ENCODE measurements at places on chromosomes 2 and 18.

GRCh38 chr2:156719036-156719435 lies 282.9 kb downstream of the GPD2 start:
- no peak for DNase-seq

GRCh38 chr2:229064749-229065148 lies 206.3 kb downstream of the PID1 start:
- no peak for DNase-seq

DNA sequence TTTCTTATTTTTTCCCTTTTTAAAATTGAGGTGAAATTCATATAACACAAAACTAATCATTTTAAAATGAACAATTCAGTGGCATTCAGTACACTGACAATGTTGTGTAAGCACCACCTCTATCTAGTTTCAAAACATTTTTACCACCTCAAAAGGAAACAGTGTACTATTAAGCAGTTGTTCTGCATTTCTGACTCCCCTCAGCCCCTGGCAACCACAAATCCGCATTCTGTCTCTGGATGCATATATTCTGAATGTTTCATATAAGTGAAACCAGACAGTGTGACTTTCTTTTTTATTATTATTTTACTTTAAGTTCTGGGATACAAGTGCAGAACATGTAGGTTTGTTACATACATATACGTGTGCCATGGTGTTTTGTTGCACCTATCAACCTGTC lies 19.2 kb upstream of the TANK start:
- DNase-seq: no peak

- DNase-seq: no peak
Measured at GRCh38 chr18:45090526-45091140, 409.9 kb downstream of the SETBP1 start.

GRCh38 chr2:101983486-101983885 lies 8.3 kb upstream of the IL1R2 start:
- no peak for DNase-seq

GRCh38 chr2:134999521-134999920 lies 47.7 kb downstream of the MAP3K19 start:
- no peak for DNase-seq

DNA sequence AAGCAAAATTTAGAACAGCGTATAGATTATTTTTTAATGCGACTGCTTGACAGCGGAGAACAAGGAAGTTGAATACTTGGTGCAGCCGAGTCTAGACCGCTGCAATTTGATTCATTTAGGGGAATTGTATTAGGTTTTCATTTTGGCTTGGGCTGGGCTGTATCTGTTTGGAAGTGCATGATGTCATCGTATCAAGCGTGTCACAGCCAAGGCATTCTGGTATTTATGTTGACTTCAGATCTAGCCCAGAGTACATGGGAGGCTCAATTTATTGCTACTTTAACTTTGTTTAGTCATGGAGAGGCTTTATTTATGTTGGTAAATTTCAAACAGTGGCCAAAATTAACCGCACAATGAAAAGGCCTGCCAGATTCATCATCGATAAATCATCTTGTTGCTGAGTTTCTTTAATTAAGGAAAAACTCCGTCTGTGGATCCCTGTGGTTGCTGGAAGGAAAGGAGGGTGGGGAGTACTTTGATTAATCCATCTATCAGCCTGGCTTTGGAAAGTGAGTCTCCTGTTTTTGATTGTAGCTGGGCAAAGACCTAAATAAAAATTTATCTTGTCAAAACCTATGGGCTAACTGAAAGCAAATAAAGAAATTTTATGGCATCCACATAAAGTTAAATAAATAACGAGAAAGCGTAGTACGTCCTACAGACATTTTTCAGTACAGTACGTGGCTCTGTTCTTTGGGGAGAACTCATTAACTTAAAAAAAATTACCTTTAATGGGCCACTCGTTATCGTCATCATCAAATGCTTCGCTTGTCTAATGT lies 230.4 kb upstream of the SPRED2 start:
- DNase-seq: peak; percentile 100

DNA sequence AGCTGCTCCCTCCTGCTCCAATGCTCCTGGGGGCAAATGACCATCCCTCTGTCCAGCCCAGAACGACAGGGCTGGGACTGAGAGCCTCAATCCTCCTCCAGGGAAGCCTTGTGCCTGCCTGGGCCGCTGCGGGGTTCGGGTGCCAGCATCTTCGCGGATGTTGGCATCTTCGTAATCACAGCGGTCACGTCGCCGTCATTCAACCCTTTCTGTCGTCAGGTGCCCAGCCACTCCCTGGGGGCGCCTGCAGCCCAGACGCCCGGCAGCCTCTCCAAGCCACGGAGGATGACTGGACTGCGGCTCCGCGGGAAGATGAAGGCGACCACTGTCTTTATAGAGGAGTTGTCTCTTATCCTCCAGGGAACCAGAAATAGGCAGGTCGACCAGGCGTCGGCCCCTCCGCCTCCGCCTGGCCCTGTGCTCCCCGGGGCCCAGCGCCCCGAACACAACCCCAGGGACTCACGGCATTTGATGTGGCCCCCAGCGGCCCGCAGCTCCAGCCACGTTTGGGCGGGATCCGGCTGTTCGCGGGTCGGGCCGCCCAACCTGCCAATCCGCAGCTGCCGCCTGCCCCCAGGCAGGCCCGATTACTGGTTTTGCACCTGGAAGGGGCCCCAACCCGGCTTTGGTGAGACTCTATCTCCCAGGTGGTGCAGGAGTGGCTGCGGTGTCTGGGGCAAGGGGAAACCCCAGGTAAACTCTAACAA lies 113.9 kb downstream of the THNSL2 start:
- no peak for DNase-seq

- no peak for DNase-seq
Measured at GRCh38 chr18:6009756-6010155, 114.4 kb upstream of the TMEM200C start.

GRCh38 chr18:9855681-9856080 lies 30.1 kb upstream of the TXNDC2 start:
- no peak for DNase-seq

- DNase-seq: no peak
Measured at GRCh38 chr18:14935210-14935609, 187.2 kb downstream of the ANKRD30B start.

DNA sequence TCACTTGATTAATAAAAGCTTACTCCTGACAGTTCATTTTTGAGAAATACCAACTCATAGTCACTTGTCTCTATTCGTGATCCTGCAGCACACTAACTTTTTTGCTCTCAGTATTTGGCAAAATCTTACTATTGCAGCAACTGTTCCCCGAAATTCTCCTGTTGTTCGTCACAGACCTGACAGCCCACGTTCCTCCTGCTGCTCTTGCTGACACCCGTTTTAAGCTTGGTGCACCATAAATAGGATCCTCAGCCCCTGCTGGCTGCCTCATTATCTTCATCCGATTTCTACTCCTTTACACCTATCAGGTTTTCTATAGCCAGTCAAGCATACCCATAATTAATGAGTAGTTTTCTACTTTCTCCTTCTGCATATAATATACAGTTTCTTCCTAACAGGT lies 368.8 kb downstream of the PLCL1 start:
- DNase-seq: no peak

GRCh38 chr2:227783404-227784138 lies 30.1 kb upstream of the CCL20 start:
- no peak for DNase-seq

GRCh38 chr2:123468071-123468470 lies 557.0 kb upstream of the CNTNAP5 start:
- DNase-seq: no peak

- no peak for DNase-seq
Measured at GRCh38 chr2:27313882-27314645, 5.8 kb upstream of the UCN start.

- DNase-seq: no peak
Measured at GRCh38 chr2:217182926-217183325, 323.1 kb upstream of the TNP1 start.

DNA sequence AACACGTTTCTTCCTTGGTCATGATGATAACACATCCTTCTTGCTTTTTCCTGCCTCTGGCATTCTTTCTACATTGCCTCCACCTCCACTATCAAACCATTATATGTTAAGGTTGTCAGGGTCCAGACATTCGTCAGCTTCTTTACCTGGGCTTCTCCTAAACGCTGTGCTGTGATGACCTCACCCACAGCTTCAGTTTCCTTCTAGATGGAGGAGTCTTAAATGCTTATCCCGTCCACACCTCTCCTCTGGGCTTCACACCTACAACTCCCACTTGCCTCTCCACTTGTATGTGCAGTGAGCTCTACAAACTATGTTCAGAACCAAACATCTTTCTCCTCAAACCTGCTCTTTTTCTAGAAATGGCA lies 666 bp upstream of the STAT1 start:
- no peak for DNase-seq
